Stimulated activated CD8-positive, alpha-beta memory T cell treated with anti-CD3 and anti-CD28 coated beads, Interleukin-4, amount 100 ng/mL, for 1 hour (primary cell): ENCODE measurements at places on chromosomes 3 and 15.

DNA sequence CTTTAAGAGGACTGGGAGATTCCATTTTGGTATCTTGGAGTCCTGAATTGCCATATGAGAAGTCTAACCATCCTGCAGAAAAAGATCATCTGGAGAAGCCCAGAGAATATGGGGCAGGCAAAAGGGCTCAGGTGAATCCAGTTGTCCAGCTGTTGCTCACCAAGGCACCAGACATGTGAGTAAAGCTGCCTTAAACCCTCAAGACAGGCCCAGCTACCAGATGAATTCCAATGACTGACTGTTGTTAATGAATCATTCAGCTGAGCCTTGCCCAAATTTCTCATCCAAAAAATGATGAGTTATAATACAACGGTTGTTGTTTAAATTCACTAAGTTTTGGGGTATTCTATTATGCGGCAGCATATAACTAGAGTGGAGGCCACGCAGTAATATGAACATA is 22.0 kb upstream of the NANOGP8 start:
- no peak for DNase-seq

- no peak for DNase-seq
These were observed 117.4 kb downstream of the LPP start for GRCh38 chr3:188271226-188271914.

GRCh38 chr15:101170568-101171350 is 81.1 kb downstream of the CHSY1 start:
- DNase-seq: no peak

DNA sequence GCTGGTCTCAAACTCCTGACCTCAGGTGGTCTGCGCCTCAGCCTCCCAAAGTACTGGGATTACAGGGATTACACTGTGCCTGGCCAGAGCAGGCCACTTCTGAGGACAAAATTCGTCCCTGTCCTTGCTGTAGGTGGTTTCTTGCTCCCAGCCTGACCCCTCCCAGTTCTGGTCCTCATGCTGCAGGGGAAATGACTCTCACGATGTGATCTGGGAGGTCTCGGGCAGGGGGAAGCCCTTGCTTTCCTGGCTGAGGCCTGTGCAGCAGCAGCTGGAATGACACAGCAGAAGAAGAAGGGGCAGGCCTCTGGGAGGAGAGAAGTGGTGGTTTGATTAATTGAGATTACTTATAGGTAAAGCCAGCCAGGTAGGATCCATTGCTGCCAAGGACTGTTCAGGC is 39.3 kb downstream of the MEGF11 start:
- no peak for DNase-seq

GRCh38 chr3:57826245-57826951 is 70.3 kb downstream of the SLMAP start:
- DNase-seq: no peak

DNA sequence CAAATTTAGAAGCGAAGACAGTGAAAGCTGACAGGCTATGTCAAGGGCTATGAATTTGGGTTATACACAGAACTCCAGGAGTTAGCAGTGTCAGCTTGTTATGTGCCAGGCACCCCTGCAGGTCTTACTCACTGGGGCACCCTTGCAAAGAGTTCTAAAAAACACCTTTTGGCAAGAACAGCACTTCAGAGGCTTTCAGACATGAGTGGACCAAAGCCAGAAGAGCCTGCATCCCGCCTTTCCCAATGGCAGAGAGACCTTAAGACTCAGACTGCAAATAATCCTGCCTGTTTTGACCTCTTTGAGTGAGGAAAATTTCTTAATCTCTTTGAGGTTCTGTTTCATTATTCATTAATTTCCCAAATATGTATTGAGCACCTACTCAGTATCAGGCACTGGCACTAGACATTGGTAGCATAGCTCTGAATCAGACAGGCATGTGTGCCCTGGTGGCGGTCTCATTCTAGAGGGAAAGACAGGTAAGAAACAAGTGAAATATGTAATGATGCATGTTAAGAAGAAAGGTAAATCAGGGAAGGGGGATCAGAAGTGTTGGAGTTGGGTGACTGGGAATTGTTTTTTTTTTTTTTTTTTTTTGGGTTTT is 280.0 kb downstream of the KBTBD8 start:
- DNase-seq: no peak

- no peak for DNase-seq
These were observed 83.2 kb upstream of the ATP10A start for GRCh38 chr15:25946241-25946805.

- DNase-seq: no peak
These were observed 183.5 kb upstream of the PRICKLE2 start for GRCh38 chr3:64408770-64409169.
